ENCODE measurements at places on chromosomes 2 and 18.

DNA sequence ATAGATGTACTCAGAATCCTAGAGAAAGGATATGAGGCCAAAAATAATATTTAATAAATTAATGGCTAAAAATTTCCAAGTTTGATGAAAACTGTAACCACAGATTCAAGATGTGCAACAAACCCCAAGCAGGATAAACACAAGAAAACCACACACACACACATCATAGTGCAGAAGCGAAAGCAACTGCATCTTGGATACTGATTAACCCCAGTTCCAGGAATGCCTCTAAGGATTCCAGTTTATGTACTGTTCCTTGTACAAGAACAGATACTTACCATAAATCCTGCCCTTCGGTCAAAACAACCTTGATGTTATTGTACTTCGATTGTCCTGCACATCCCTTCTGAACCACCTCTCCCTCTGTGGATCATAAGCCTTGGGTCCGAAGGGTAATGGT, 122.8 kb upstream of the PID1 start:
- DNase-seq: no peak

- no peak for DNase-seq
These were observed 45.6 kb upstream of the PCBP1 start for GRCh38 chr2:70041663-70042062.

DNA sequence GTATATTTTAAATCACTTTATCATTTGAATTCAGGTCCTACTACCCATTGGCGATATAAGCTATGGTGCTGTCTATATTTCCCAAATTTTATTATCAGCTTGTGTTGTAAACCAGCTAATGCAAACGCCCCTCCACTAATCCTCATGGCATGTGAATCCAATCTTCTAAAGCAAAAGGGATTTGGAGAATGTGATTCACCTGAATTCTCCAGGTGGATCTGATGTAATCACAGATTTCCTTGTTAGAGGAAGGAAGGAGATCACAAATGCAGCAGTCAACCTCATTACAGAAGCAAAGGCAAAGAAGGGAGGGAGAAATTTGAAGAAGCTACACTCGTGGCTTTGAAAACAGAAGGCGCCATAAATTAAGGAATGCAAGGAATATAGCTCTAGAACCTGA, 431.1 kb upstream of the CDH19 start:
- DNase-seq: no peak

DNA sequence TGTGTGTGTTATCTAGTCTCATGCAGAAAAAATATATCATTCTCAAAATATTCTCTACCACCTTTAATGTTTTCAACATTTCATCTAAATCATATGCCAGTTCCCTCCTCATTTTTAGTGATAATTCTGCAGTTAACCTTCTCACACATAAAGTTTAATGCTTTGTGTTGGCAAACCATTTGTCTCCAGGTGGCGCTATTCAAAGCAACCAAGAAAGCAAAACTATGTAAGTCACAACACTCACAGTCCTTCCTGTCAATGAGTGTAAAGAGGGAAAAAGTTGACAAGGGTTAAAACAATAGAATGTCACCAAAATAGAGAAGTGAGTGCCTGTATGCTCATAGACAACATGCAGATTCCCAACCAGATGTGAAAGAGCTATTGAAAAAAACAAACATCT, 961.6 kb upstream of the LRRTM1 start:
- DNase-seq: no peak

DNA sequence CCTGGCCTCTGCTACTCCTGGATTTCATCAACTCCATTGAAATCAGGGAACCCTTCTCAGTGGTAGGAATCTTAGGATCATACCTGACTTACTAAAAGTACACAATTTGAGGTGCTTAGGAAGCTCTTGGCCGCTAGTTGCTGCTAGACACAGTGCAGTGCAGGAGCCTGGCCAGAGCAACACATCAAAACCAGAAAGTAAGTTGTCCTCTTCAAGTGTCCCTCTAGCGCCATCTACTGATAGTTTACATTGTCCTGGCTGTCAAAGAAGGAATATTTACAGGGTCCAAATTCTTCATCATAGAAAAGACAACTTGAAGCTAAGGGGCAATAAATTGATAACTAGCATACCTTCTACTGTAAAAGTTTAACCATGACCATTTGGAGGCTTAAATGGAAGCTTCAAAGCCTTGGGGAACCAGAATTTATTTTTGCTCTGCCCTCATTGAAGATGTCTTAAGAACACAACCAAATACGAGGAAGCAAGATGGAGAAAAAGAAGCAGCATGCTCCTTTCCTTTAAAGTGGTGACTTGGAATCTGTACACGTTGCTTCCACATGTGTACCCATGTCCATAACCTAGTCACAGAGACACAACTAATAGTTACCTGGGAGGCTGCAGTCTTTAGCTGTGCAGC, 889.1 kb upstream of the GCFC2 start:
- peak; percentile 13 for DNase-seq

GRCh38 chr18:40852406-40852805, 1102.6 kb upstream of the PIK3C3 start:
- DNase-seq: no peak

DNA sequence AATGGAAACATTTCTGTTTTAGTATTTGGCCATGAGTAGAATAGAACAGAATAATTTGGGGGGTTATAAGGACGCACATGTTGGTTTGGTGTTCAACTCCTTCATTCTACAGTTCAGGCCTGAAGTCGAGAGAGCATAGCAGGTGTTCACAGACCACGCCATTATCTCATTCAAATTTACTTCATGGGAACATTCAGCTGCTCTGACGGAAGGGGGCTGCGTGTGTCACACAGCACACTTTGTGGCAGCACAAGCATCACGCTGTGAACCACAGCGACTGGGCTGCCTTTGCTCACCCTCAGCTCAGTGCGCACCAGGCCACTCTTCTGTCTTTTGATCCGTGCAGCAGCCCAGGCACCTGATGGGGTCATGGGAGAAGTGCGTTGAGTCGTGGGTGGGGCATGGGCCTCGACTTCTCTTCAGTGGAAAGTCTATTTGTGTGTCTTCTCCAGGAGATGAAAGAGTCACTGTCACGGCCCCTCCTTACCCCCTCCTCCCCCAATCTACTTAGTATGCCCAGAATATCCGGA, 348.6 kb upstream of the SALL3 start:
- DNase-seq: no peak

DNA sequence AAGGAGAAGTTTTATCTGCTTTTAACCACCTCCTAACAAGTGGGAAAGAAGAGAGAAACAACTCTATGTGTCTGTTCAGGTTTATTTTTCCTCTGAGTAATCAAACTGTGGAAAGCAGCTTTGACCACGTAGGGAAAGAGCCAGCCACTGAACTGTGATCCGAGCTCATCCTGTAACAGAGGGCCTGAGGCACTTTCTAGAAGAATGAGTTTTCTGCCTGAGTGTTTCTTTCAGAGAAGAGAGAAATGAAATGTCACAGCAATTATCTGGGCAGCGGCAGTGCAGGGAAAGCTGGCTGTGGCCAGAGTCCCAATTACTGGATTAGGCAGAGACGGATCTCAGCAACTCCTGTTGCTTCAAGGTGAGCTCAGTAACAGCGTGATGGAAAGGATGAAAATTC, 151.9 kb downstream of the CD226 start:
- no peak for DNase-seq

DNA sequence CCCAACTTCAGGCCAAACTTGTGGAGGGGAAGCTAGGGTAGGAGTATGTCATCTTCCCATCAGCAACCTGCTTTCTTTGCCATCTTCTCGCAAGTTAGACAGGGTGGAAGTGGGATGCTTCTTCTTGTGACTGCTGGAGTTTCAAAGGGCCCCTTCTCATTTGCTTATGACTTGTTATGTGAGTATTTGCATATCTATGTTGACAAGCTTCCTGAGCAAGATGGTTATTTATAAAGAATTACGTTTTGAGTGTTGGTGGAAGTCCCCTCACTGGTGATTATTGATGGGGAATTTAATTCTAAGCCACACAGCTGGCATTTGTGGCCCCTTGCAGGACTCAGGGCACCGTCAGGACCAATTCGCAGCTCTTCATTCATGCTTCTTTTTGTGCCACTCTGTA, 791.0 kb downstream of the LRRTM4 start:
- no peak for DNase-seq

- DNase-seq: no peak
These were observed 31.4 kb upstream of the IL1B start for GRCh38 chr2:112867701-112868631.

DNA sequence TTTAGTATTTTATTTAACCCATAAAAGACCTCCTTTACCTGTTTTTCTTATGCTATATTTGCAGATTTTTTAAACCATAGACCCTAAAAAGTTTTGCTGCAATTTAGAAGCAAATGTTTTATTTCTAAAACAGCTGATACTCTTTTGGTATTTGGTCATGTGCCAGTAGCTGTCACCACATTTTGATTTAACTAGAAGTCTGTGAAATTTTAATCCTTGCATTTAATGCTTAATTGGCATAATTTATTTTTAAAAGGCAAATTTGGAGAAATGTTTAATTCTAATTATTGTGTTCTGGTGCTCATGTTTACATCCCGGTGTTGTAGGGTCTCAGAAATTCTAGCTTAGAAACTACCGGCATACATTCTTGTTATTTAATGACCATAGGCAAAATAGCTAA, 111.8 kb downstream of the TTC27 start:
- DNase-seq: no peak

GRCh38 chr2:123080331-123080730, 944.8 kb upstream of the CNTNAP5 start:
- DNase-seq: no peak

DNA sequence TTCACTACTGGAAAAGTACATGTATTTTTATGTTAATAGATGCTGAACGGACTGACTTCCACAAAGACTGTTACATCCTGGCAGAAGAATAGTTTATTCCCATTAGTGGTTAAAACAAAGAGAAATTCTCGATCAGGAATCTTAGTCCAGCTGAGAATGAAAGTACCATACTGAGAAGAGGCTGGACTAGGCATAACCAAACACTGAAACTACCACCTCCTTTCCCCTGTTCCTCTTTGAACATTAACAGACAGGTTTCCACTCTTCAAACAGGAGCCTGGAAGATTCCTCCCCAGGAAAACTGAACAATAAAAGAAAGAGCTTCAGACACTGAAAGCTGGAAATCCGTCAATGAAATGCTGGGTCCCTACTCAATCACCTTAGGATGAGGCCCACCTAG, 25.8 kb downstream of the LDAH start:
- no peak for DNase-seq

- no peak for DNase-seq
These were observed 29.7 kb downstream of the INPP5D start for GRCh38 chr2:233089851-233090250.

GRCh38 chr18:10215446-10215845, 239.0 kb upstream of the APCDD1 start:
- DNase-seq: no peak

DNA sequence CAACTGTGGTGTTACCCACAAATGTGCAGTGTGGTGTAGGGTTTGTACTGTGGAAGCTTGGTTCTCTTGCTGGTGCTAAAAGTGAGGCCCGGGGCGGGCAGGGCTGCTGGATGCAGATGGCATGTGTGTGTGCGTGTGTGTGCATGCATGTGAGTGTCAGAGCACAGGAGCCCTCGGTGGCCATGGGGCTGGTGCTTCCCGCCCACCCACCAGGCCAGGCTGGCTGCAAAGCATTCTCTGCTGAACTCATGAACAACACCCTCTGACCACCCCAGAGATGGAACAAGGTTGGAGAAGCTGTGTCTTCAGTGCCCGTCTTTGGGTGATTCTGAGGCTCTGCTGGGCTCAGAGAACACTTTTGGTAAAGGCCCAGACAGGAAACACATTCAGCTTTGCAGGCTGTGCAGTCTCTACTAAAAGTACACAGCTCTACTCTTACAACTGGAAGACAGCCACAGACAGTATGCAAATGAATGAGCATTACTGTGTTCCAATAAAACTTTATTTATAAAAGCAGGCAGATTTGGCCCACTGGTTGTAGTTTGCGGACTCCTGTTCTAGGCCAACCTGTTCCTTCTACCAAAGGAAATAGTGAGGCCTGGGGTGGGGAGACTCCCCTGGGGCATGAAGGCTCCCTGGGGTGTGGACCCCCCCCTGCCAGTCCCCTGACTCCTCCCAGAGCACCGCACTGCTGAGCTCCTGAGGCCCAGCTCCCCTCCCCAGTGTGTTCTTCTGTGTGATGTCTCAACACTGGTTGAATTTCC, 225.3 kb upstream of the HDAC4 start:
- DNase-seq: no peak

DNA sequence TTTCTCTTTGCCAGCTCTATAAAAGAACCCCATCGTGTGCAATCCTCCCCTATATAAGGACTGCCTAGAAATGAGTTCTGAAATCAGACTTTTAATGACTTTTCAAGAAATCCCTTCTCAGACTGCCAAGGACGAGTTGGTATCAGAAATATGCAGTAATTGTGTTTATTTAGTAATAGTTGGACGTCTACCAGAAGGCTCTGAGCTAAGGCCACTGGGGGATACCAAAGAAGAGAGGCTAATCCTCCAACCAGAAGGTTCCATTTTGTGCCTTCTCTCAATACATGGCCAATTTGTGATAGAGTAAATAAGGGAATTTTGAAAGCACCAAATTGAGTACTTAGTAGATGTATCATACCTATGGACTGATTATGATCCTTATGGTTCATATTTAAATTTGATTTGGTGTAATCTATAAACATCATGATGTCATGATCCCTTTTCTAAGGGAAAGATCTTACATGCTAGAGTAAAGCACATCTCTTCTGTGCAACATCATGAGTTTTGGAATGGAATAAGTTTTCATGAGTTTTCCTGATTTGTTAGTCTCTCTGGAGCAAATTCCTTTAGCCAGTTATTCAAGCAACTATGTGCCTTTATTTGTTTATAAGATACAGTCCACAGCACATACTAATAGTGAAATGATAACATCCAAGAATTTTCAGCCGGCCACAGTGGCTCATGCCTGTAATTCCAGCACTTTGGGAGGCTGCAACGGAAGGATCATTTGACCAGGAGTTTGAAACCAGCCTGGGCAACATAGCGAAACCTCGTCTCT, 82.2 kb upstream of the LTBP1 start:
- no peak for DNase-seq

- no peak for DNase-seq
These were observed 99.6 kb upstream of the MAP2 start for GRCh38 chr2:209324281-209324680.

DNA sequence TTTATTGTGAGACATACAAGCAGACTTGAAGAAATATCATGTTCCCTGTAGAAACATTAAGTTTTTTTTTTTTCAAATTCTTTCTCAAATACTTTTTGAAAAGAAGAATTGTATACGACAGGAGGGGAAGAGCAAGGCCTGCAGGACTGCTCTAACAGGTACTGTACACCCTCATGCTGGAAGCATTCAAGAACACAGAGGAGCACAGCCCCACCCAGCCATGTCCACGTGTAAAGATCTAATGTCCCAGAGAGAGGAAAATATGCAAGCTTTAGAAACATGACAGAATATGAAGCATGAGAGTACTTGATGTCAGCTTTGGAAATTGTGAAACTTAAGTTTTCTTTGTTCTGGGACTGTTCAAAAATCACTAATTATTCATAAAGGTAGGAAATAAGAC, 191.6 kb downstream of the TTC32 start:
- no peak for DNase-seq

- no peak for DNase-seq
These were observed 84.9 kb upstream of the TGFA start for GRCh38 chr2:70638561-70638960.

GRCh38 chr2:134367213-134367612, 113.3 kb downstream of the MGAT5 start:
- DNase-seq: no peak

All from HuH-7.5 (cell line).